HCT116 (cell line): ENCODE measurements at places on chromosomes 2 and 18.

GRCh38 chr18:64618390-64618789 lies 469.5 kb upstream of the LINC00305 start:
- no peak for DNase-seq

DNA sequence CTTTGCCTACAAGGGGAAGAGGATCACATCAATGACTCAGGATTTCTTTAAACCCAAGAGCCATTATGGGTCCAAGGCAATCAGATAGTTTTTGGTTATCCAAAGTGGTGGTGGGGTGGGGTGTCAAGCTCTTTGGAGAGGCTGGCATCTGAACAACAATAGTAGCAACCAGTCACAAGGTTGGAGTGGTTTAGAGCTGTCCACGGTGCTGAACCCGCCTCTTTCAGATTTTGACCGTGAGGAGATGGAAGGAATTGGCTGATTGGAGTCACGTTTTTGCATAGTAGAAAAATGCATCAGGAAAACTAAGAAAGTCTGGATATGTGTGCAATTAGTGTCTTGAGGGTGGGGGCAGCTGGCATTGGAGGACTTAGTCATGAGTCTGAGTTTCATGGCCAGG lies 159.9 kb downstream of the LOXHD1 start:
- no peak for DNase-seq

DNA sequence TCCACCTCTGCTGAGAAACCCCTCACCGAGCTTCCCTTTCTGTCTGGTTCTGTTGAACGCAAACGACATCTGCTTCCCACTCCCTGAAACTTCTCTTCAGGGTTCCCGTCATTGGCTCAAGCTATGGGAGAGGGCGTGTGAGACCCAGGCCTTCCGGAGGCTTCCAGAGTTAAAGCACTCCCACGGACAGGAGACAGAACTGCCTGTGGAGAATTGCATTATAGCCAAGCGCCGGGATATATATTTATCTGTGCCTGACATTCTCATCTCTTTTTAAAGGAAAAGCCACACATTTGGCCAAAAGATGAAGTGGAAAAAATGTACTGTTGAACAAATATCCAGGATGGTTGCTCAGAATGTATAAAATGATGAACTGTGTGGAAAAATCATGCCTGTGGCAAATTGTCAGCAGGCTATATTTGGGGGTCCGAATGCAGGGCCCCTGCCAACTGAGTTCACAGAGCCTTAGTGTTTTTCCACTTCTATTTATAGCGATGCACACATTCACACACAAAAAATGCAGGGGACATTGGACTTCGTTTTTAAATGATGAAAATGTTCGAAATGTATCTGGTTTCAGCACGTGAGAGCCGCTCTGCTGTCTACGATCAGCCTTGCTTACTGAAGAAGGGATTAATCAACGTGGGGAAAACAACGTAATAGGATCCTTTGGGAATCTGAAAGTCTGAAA lies 59.5 kb downstream of the E2F6 start:
- DNase-seq: no peak

DNA sequence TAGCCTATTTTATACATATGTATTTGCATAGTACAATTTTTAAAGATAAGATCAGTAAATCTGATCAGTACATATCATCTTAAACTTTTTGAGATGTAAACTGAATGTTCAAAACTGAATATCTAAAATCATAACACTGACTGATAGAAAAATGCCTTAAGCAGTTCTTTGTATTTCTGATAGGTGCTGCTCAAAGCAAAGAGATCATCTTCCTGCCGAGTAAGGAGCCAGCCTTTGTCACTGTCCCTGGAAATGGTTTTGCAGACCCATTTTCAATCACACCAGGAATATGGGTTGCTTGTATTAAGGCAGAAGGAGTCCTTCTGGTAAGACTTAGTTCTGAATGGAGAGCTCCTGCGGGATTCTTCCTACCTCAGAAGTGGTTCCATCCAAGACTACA lies 135.0 kb downstream of the LAMA3 start:
- DNase-seq: no peak

DNA sequence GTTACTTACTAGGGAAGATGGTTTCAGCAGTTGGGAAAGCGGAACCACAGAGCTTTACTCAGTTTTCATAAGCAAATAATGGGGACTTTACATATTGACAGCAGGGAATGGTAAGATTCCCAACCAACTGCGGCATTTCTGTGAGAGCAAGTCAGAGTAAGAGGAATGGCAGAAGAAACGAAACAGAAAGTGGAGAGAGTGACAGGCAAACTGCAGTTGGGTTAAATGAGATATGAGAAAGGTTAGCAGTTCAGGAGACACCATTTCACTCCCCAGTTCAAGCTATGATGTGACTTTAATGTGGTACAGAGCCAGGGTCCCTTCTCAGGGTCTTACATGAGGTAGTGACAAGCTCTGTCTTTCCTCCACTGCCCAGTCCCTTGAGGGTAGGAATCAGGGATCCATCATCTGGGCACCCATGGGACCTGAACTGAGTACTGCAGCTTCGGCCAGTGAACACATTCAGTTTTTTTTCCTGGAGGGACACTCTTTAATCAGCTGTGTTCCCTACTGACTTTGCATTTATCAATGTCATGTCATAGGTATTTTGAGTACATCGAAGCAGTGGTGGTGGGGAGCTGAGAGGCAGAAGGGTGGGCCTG lies 33.0 kb upstream of the GREB1 start:
- DNase-seq: no peak

DNA sequence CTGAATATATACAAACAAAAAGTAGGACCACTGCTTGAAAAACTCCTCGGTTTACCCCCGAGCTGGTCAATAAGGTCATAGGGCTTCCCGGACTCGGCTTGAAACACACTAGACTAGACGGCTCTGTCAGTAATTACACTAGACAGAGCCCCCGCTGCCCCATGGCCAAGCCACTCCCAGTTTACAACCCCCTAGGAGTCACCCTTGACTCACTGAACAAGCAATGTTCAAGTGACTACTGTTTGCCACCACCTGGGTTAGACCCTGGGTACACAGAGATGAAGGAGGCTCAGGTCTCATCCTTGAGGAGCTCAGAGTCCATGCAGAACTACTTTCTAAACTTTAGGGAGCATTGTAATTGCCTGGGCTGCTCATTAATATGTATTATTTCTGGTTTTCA lies 13.7 kb upstream of the PRELID3A start:
- no peak for DNase-seq

DNA sequence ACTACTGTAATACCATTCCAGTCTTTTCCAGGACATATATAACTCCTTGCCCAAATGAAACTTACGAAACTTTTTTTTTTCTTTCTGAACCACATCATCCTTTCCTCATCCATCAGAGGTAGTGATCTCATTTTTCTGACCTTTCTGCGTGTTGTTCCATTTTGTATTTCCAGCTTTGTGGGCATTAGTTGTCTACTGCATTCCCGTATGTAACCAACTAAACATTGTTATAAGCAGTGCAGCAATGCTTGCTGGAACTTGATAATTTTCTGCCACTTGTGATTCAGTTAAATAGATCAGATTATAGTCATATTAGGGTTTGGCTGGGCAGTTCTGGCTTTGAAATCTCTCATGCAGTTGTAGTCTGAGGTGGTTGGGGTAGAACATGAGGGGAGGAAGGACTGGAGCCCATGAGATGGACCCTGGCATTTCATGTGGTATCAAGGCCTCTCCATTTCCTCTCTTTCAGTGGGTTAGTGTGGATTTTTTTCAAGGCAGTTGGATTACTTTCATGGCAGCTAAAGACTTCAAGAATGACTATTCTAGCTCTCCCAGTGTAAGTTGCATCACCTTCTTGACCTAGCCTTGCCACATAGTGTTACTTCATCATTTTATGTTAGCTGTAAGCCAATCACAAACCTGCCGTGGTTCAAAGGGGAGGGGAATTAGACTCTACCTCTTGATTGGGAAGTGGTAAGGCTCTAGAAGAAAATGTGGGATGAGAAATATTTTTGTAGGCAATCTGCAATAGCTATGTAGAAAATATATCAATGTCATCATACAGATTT lies 80.5 kb downstream of the EHBP1 start:
- DNase-seq: no peak

DNA sequence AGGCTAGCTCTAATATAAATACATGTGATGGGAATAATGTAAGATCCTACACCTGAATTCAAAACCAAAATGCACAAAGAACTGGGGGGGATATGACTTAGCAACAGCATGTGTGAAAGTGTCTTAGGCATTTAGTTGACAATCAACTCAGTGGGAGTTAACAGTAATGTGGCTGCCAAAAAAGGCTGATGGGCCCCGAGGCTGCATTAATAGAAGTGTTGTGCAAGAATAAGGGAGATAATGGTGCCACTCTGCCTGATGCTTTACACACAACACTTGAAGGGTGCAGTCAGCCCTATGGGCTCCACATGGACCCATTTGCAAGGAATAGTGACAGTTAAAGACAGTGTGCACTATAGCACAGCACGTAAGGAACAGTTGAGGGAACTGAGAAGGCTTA lies 649.4 kb upstream of the ZEB2 start:
- DNase-seq: no peak

DNA sequence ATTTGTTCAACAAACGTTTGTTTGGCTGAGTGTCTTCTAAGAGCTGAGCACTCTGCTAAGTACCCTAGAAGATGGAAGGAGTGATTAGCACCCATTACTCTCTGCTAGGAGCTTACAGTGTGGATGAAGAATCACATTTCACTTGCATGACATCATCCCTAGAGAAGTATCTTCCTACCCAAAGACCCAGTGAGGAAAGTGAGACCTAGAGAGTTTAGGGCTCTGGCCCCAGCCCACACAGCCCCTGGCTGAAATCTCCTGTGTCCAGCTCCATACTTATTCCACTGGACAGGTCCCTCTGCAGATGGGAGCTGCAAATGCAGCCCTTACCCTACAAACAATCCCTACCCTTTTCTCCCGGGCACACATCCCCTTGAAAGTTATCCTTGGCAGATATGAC lies 26.8 kb upstream of the EPAS1 start:
- no peak for DNase-seq

- no peak for DNase-seq
Measured at GRCh38 chr18:59623456-59624368, 73.5 kb downstream of the CCBE1 start.

DNA sequence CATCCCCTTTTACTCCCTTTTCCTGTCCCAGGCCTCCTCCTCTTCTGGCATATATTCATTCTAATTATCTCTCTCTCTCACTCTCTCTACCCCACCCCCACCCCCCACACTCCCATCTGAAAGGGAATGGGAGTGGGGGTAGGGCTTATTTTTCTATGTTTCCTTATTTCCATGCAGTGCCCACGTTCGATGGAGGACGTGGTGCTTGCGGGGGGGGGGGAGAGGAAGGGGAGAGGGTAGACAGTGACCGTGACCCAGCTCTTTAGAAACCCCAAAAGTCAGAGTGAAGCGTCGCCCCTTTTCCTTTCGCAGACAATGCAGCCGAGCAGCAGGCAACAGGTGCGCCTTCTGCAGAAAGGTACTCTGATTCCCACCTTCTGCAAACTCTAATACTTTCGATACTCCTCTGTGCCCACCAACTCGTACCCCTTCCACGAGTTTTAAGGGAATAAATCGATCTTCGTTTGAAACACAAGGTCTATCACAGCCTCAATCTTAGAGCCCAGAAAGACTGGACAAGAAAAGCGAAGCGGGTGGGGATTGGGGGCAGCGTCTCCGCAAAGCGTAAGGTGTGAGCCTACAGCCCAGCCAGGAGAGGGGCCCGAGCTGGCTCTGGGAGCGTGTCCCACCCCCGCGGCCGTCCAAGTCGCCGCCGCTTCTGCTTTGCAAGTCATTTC lies 891 bp upstream of the NR4A2 start:
- no peak for DNase-seq

DNA sequence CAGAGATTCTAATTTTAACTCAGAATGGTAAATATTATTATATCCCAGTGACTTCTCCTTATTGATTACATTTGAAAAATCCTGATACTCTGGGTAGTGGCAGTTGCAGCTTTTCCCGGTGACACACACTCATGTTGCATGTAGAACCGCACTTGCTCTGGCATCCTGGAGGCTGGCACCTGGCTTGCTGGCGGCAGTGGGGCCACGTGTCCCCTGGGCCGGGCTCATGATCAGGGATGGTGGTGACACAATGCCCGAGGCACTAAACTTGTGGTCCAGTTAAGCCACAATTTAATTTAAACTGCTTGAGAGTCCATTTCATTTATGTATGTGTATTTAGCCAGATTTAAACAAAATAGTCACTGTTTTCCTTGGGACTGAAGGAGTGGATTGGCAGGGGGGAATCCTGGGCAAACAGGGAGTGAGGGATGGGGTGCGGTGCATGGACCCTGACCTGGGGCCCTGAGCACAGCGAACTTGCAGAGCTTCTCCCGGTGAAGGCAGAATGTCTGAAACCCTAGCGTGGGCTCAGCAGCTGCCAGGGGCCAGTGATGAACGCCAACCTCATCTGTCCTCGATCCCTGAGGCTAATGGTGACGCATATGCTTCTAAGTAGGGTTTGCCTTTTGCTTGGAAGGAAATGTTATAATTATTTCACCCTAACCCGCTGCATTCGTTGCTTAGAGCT lies 50.0 kb downstream of the KCNG2 start:
- no peak for DNase-seq

DNA sequence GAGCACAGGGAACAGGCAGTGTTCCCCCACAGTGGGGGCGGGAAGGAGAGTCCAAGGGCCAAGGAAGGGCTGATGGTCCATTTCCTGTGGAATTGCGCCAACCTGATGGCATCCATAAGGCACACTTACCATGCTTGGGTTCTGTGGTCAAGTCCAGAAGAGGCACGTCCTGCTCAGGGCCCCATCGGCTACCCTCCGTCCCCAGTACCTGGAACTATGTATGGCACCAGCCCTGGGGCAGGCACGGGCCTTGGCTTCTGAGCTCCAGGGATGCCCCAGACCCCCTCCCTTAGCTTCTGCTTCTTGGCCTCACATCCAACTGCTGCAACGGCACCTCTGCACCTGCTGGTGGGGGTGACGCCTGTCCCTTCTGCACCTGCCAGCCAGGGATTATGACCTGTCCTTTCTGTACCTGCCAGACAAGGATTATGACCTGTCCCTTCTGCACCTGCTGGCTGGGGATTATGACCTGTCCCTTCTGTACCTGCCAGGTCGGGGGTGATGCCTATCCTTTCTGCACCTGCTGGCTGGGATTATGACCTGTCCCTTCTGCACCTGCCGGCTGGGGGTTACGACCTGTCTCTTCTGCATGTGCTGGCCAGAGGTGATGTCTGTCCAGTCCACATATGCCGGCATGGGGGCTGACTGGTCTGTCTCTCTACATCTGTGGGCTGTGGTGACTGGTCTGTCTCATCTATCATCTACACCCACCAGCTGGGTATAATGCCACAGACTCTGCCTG lies 45.4 kb upstream of the SNTG2 start:
- no peak for DNase-seq
